ENCODE measurements at places on chromosomes 1 and 21.

DNA sequence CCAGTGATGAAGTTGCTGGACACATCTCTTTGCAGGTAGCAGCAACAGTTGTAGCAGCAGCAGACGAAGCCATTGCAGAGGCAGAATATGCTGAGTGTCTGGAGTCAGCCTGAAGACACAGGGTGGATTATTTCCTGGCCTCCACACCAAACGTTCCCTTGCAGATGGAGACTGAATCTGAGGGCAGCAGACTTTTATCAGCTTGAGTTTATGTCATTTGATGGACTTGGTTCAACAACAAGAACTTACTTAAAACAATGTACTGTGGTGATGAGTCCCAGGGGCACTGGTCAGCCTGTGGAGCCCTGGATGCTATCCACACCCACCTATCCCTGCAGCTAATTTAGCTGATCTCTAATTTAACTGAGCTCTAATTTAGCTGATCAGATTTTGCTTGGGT lies 17.1 kb upstream of the MPZL1 start:
- DNase-seq, result no peak
- no peaks in the 10 kb centered on the region for H3K27me3 ChIP-seq
- H3K27ac ChIP-seq, result no peak overlapping the region
- H3K36me3 ChIP-seq, result peaks cover 19% of the 10 kb centered on the region

- no peak overlapping the region for H3K4me3 ChIP-seq
- H3K4me1 ChIP-seq, result no peaks in the 10 kb centered on the region
- H3K27me3 ChIP-seq, result peaks cover 9% of the 10 kb centered on the region
- no peak overlapping the region for H3K27ac ChIP-seq
- DNase-seq, result no peak
- H3K36me3 ChIP-seq, result no peaks in the 10 kb centered on the region
Observed at GRCh38 chr1:37239225-37239740, 205.0 kb upstream of the GRIK3 start.

GRCh38 chr1:201525193-201525778 lies 13.6 kb upstream of the NAV1 start:
- peaks cover 14% of the 10 kb centered on the region for H3K36me3 ChIP-seq
- H3K27ac ChIP-seq, result no peak overlapping the region
- H3K27me3 ChIP-seq, result no peaks in the 10 kb centered on the region
- DNase-seq, result no peak

DNA sequence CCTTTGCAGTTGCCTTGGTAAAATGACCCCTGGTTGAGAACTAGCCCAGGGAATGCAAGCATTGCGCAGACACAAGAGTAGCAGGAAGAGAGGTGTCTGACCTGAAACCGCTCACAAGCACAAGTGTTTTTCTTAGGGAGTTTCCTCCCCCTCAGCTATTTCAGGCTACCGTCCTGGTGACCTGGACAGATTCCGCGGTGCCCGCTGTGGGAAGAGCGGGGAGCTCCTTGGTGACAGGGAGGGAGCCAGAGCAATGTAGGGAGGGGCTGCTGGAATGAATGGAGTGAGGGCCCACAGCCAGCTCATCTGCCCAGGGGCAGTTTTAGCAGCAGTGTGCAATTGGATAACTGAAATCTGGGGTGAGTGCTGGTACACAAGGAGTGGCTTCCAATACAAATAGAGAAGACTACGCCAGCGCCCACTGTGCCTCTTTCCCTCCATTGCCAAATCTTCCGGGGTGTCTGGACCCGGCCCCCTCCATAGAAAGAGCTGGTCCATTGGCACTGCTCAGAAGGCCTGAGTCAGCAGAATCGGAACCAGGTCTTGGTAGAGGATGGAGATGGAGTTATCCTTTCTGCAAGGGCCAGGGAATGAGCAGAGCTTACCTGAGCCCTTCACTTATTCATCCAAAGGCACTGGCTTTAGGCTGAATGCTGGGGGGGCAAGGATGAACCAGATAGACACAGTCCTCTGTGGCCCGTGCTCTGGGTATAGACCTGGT lies 82.8 kb downstream of the TRABD2B start:
- H3K27ac ChIP-seq, result no peak overlapping the region
- DNase-seq, result no peak
- H3K4me3 ChIP-seq, result no peak overlapping the region
- no peaks in the 10 kb centered on the region for H3K36me3 ChIP-seq
- H3K27me3 ChIP-seq, result peaks cover 4% of the 10 kb centered on the region

DNA sequence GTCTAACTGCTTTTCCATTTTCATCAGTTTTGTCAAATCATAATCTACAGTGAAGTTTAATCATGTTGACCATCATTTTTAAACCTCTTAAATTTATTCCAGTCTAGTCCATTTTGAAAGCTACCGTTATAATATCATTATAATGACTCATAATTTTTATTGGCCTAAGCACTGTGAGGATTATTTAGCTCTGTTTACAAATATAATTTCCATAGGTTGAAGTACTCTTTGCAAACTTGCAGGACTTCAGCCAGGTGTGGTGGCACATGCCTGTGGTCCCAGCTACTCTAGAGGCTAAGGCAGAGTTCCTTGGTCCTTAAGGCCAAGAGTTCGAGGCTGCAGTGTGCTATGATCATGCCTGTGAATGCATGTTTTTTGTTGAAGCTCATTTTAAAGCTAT lies 54.3 kb downstream of the MAP3K21 start:
- no peak overlapping the region for H3K27ac ChIP-seq
- no peak for DNase-seq
- H3K36me3 ChIP-seq, result peaks cover 13% of the 10 kb centered on the region
- H3K4me3 ChIP-seq, result no peak overlapping the region
- no peaks in the 10 kb centered on the region for H3K27me3 ChIP-seq
- H3K4me1 ChIP-seq, result no peaks in the 10 kb centered on the region

DNA sequence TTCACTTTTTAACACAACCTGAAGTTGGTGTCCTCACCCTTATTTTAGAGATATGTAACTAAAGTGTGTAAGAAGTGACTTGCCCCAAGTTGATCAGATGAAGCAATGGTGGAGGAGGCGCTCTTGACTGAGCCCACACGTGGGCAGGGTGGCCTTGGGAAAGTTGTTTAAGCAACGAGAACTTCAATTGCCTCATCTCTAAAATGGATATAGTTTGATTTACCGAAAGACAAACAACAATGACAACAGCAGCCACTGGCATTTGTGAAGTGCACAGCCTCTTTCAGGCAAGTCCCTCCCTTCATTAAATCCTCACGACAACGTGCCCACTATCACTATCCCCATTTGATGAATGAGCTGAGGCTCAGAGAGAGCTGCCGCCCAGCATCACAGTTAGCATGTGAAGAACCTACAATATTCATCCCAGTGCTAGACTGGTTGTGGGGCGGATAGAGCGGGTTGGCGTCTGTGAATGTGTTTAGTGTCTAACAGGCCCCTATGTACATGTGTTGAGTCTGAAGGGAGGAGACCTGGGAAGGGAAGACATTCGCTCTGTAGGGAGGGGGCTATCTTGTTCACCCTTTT lies 3.0 kb downstream of the IL22RA1 start:
- no peaks in the 10 kb centered on the region for H3K4me1 ChIP-seq
- no peaks in the 10 kb centered on the region for H3K36me3 ChIP-seq
- H3K4me3 ChIP-seq, result no peak overlapping the region
- no peak overlapping the region for H3K27ac ChIP-seq
- no peak for DNase-seq
- H3K27me3 ChIP-seq, result peaks cover 4% of the 10 kb centered on the region

All from activated naive CD8-positive, alpha-beta T cell treated with anti-CD3 and anti-CD28 coated beads, Interleukin-2, amount 50 U/mL, for 24 hours (primary cell).